Stimulated activated CD4-positive, alpha-beta T cell treated with anti-CD3 and anti-CD28 coated beads, TNF-alpha, amount 100 ng/mL, for 48 hours (primary cell): ENCODE measurements at places on chromosomes 2 and 18.

- DNase-seq = no peak
Observed at GRCh38 chr2:229851870-229852269, 69.9 kb downstream of the TRIP12 start.

GRCh38 chr2:205054789-205055188 is 509.5 kb downstream of the PARD3B start:
- no peak for DNase-seq

- DNase-seq = no peak
Observed at GRCh38 chr2:80280598-80280997, 24.0 kb downstream of the LRRTM1 start.

DNA sequence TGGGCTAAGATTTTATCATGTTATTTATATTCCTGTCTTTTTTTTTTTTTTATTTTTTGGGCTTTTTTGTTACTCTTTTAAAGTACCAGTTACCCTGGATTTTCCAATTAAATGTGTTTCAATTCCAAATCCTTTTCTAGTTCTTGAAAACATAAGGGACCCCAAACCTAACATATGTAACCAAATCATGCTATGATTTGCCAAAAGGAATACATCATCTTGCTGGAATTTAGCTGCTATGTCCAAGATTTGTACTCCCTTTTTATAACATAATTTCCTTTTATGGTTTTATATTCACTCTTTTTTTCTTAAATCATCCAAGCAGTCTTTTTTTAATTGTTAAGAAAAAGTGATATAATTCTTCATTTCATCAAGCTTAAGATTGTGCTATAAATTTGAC is 60.9 kb upstream of the DSEL start:
- DNase-seq = no peak

DNA sequence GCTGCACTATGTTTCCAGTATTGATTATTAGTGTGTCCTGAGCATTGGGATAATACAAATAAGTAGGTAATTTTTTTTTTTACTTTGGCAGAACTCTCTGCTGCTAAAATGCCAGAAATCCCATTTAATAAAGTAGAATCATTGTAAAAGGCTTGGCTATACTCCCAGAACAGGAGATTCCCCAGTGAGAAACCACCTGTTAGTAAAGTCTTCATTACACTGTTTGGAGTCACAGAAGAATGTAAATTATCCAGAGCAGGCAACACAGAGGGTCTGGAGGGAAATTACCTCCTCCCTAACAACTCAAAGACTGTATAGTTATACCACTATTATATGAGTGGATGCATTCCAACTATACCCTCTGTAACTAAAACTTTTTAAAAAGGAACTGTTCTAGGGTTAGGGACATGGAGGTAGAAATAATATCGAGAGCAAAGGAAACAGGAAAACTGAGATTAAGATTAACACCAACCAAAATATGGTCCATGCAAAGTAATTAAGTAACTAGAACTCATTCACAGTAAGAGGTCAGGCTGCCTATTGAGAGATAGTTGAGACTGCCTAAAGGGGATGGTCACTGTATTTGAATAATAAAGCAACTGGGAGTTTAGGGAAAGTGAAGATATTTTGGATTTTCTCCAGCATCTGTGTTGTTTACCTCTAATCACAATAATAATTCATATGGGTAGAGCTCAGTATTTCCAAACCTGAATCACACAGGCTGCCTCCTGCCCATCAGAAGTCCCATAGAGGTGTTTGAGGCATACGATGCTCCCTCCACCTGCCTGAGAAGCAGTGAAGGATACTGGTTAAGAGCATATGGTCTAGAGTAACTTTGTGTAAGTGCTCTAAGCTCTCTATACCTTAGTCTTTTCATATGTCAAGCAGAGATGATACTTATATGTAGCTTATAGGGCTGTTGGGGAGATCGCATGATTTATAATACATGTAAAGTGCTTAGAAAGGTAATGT is 34.4 kb downstream of the MAP2 start:
- no peak for DNase-seq

- DNase-seq = no peak
Observed at GRCh38 chr2:12288048-12288447, 428.7 kb upstream of the TRIB2 start.

GRCh38 chr2:65220432-65221131 is 7.0 kb upstream of the ACTR2 start:
- no peak for DNase-seq

DNA sequence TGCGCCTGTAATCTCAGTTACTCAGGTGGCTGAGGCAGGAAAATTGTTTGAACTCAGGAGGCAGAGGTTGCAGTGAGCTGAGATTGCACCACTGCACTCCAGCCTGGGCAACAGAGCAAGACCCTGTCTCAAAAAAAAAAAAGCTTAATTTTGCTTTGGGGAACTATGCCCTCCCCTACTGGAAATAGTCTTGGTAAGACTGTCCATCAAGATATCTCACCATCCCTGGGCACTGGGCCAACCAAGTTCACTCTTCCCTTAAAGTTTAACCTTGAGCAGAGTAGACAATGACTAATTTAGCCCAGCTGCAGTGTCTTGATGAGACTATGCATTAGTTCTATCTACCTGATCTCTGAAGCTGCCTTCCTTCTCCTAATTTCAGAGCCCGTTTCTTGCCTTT is 44.7 kb downstream of the ASXL2 start:
- no peak for DNase-seq

DNA sequence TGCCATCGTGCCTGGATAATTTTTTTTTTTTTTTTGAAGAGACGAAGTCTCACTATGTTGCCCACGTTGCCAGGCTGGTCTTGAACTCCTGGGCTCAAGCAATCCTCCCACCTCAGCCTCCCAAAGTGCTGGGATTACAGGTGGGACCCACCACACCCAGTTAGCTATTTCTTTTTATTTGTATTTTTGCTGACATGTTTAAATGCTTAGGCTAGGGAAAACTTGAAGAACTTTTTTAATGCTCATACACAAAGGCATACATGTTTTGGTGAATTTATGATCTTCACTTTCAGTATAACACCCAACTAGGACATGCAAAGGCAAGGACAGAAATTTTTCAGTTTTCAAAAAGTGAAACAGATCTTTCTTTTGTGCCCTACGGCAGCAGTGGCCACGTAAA is 9.9 kb downstream of the L3MBTL4 start:
- no peak for DNase-seq

GRCh38 chr2:129757915-129758783 is 221.3 kb upstream of the RAB6C start:
- no peak for DNase-seq

- no peak for DNase-seq
Observed at GRCh38 chr2:19484736-19485135, 126.3 kb upstream of the OSR1 start.

- DNase-seq = no peak
Observed at GRCh38 chr2:102110596-102111334, 31.8 kb upstream of the IL1R1 start.

DNA sequence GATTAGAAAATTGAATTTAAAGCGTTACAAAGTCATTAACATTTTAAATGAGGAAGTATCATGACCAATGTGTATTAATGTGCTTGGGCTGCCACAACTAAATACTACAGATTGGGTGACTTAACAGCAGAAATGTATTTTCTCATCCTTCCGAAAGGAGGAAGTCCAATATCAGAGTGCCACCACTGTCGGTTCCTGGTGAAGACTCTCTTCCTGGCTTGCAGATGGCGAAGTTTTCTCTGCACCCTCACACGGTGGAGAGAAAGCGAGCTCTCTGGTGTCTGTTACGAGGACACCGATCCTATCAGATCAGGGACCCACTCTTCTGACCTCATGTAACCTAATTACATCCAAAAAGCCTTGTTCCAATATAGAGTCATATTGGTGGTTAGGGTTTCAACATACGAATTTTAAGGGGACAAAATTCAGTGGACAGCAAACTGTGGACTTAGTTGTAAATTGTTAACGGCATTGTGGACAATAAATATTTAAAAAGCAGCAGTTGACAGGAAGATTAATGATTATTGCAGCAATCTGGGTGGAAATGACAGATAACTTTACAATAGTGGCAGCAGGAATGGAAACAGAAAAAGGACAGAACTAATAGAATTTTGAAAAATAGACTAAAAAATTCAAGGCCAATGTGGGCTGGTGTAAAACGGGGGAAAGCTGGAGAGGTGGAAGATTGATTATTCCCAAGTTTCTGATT is 35.1 kb upstream of the CYRIA start:
- DNase-seq = no peak

DNA sequence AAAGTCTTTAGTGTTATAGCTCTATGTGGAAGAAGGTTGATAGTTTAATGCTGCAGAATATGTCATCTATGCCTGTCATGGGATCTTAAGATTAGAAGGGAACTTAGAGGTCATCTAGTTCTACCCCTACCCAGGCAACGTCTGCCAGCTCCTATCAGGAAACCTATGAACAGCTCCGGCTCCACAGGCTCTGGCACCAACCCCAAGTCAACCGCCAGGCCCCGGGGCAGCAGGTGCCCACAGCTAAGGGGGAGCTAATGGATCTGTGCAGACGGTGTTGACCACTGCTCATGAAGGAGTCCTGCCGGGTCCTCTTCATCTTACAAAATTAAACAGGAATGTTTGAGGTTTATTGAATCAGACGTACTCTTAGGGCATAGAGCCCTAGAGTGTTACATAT is 440.8 kb upstream of the KLHL29 start:
- DNase-seq = no peak

DNA sequence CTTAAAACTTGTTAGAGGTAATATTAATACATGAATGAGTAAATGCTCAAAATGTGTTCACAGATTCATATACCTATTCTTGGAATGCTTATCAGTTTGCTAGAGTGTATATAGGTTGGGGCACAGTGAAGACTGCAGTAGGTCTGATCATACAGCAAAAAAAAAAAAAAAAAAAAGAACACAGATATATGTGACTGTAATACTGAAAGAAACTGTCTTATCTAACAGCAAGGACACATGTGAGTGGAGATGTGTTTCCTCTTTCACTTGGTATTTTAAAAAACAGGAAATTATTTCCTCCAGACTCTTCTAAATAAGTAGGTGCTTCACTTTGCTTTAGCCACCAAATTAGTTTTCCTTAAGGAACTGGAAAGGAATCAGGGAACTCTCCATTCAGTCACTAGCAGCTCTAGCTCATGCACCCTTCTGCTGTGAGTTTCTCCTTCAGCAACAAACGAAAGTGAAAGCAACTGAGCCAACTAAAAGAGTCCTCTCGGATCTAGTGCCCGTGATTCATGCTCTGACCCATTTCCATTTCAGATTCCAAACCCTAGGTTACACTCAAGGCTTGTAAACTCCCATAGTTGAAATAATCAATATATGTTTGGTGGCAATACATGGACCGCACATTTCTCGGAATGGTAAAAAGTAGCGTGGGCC is 98.5 kb downstream of the DSEL start:
- DNase-seq = no peak

- DNase-seq = no peak
Observed at GRCh38 chr2:114281188-114281587, 161.3 kb upstream of the DPP10 start.

DNA sequence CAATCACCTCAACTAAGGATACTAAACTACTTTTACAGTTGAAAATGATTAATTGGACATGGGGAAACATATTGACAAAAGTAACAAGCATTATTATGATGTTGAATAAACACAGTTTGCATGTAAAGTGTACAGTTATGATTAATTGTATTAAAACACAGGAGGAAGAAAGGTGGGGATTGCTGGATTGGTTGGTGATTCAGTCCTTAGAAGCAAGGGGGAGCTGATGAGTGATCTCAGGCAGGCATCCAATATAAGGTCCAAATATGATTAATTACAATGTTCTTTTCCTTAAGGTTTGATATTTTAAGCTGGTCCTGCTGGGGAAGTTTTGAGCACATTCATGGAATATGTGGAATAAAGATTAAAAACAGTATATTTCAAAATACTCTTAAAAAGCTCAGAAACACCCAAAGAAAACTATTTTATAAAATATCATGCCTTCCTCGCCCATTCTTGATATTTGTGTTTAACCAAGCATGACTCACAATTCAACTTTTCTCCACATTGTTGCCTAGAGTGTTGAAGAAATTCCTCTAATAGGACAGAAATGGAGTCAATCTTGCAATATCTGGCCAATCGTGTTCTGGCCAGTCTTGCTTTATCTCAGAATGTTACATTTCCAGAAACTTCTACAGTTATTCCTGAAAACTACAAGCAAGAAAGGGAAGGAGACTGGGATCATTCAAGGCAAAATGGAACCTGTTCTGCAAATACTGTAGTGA is 268.2 kb downstream of the RPIA start:
- DNase-seq = no peak

DNA sequence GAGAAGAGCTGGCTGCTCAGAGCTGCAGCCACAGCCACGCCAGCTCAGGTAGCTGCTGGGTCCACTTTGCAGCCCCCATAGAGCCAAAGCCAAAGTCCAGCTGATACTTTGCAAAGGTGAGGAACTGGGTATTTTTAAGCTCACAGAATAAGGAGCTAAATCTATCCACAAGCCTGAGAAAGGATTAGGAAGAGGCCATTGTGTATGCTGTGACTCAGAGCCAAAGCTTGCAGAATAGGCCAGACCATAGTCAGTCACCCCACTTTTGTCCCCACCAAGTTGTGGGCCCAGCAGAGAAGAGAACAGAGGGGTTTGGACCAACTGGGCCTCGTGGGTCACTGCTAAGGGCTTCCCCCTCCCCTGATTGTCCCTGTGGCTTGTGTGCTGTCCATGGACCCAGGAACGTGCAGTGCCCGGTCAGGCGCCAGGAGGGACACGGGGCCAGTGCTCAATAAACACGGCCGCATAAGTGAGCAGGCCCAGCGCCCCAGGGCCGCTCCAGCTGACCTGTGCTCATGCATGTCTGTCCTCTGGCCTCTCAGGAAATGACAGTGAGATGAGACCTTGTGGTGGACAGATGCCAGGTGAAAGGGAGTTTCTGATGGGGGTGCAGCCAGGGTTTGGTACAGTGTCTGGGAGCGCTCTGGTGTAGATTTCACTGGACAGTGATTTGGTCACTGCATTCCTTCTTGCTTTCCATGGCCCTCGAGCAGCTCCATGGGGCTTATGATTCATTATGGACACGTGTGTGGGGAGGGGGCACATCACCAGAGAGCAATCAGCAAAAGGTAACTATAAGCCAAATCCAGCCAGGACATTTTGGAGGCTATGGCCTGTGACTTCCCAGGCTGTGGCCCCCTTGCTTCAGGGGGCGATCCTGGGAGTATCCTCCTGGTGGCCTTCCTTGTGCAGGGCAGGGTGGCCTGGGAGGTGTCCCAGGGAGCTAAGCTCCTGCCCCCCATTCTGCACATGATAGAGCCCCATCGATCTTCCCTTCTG is 31.3 kb downstream of the MAL start:
- no peak for DNase-seq
